ENCODE measurements at places on chromosomes 2 and 18. TPM values are rescaled to one million over a fixed set of nuclear protein-coding genes. Genes with fewer than 3 reads are reported as not detected.

FSHR gene
- not detected for total RNA-seq

GRCh38 chr18:64720781-64721464, 572.0 kb upstream of the LINC00305 start:
- DNase-seq = no peak

GRCh38 chr2:127176371-127177311, 43.5 kb downstream of the CYP27C1 start:
- no peak for DNase-seq

GPR45 gene
- total RNA-seq = not detected

INHBB gene
- 8.5 TPM for total RNA-seq

ZC3H15 gene
- total RNA-seq = 105 TPM

DNA sequence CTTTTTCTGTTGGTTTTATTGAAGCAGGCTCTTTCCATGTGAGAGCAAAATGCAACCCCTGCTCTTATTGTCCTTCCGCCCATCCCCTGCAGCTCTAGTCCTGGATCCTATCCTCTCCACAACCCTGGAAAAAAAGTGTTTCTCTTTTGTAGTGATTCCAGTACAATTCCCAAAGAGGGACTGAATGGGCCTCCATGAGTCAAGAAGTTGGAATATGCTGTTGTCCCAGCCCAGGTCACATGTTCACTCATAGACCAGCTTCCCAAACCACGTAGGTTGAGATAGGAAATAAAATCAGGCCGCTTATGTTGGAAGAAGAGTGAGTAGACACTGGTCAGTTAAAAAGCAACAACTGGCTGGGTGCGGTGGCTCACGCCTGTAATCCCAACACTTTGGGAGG, 39.4 kb downstream of the CPO start:
- DNase-seq = no peak

DNA sequence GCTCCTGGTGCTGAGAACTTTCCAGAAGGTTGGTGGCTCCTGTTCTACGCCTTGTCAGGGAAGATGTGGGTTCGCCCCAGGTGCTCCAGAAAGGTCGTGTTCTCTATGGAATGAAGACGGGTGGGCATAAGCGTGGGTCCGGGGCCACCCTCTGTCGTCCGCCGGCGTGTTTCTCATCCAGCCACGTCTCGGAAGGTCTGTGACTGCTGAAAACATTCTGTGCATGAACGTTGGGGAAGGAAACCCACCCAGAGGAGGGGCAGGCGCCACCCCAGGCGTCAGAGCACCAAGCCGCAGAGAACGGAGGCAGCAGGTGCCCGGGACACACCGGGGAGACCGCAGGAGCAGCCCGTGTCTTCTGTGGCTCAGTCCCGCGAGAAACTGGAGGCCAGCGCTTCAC, 118.2 kb downstream of the RTP5 start:
- no peak for DNase-seq

DNA sequence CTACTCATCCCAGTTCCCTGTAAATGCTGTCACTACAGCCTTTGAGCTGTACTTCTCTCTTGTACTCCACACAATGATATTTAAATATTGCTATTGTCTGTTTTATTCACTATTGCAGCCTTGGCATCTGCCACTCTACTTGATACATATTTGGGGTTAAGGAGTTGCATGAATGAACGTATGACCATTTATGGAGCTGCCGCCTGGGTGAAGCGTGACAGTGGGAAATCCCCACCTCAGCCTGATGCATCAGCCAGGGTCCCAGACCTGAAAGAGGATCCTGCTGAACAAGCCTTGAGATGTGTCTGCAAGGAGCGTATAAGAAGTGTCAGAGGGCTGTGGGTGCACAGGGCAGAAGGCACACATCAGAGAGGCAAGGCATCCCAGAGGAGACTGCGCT, 39.1 kb downstream of the MRPL35 start:
- no peak for DNase-seq

DNA sequence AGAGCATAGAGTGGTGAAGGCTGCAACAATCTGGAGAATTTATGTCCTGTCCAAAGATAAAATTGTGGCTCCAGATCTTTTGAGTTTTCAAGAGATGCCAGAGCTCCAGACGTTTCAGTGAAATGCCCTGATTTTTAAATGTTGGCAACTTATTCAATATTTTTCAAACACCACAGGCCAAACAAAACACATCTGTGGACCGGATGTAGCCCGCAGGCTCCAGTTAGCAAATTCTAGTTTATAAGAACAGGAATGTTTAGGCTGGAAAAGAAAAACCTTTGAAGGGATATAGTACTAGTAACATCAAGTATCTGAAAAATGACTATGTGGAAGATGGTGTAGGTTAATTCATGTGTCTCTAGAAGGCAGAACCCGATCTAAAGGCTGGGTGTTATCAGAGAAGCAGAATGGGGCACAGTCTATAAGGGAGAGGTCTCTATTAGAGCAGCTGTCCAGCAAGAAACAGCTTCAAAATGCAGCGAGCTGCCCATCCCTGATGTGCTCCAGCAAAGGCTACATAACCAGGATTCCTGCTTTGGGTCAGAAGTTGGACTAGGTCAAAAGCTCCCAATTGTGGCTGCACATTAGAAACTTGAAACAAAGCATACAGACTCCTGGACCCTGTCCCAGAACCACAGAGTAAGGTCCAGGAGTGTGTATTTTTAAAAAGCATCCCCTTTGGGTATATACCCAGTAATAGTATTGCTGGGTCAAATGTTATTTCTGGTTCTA, 105.9 kb downstream of the ANKRD44 start:
- DNase-seq = no peak

CDKL4 gene
- total RNA-seq = 0.51 TPM

DNA sequence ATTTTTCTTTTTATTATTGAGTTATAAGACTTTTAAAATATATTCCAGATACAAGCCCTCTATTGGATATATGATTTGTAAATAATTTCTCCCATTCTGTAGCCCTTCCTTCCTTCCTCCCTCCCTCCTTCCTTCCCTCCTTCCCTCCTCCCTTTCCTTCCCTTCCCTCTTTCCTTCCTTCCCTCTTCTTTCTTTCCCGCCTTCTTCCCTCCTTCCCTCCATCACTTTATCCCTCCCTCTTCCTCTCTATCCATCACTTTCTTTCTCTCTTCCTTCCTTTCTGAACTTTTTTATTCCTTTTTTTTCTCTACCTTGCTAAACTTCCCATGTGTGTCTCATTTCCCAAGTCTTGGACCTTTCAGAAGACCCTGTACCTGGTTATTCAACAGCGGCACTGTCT, 45.5 kb upstream of the ELOA2 start:
- no peak for DNase-seq

DNA sequence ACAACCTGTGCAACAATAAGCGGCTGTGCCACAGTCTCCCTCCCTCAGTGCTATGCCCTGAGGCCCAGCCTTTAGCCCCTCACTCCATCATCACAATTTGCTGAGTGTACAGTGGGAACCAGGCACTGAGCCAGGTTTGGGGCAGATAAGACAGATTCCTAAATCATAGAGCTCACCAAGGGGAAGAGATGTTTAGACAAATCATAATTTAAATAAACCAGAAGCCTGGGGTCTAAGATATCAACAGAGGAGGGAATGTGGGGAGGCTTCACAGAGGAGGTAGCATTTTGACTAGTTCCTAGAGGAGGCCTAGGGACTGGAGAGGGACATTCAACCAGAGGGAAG, 139.3 kb upstream of the EPAS1 start:
- no peak for DNase-seq

GRCh38 chr2:209648714-209649113, 122.9 kb upstream of the UNC80 start:
- no peak for DNase-seq

DNA sequence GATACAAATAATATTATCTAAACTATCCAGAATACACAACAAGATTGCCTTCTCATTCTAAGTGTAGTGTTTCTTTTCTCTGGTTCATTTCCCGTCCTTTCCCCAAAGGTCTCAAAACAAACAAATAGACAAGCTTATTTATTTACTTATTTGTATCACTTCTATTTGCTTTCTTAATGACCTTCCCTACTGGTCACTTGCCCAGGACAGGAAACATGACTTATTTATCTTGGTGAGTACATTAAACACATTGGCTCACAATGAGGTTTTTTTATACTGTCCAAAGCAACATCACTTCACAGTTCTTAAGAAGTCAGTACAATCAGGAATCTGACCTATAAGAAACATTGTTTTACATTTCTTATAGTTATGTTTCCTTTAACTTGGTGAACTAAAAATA, 123.3 kb upstream of the KYNU start:
- no peak for DNase-seq

- DNase-seq = no peak
These were observed 1.0 kb upstream of the FAM110C start for GRCh38 chr2:47346-47725.

- no peak for DNase-seq
These were observed 47.8 kb upstream of the ZEB2 start for GRCh38 chr2:144567745-144568144.

DNA sequence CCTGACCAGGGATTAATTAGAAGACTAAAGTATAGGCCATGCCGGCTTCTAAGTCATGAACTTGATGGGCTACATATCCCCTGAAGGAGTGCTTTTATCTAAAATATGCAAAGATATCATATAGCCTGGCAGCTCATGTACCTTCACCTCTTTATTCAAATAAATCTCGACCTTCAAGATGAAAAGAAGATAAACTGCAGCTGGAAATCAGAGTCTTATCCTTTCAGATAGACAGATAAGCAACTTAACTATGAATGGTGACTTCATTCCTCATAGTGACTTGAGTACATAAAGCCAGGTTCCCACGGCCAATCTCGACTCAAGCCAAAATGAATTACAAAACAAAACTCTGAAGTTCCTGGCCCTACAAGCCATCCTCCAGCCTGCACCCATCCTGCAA, 165.3 kb upstream of the KLHL29 start:
- no peak for DNase-seq

CD8B gene
- not detected for total RNA-seq

DNAJC5G gene
- total RNA-seq = 2.7 TPM

DNA sequence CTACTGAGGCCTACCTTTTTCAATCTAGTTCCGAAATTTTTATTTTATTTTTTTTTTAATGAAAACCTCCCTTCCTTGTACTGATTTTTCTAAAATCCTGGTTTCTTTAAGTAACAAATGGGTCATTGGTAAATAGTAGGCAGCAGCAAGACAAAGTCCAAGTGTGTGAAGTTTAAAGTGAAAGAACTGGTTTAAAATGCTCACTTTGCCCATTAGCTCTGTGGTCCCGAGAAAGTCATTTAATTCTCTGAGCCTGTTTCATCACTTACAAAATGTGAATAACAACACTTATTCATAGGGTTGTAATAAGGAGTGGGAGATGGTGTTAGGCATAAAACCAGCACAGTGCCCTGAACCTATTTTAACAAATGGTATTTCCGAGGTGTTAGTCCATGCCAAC, 426.2 kb downstream of the ERBB4 start:
- no peak for DNase-seq

- no peak for DNase-seq
These were observed 761.0 kb upstream of the POU3F3 start for GRCh38 chr2:104092886-104093285.

DNA sequence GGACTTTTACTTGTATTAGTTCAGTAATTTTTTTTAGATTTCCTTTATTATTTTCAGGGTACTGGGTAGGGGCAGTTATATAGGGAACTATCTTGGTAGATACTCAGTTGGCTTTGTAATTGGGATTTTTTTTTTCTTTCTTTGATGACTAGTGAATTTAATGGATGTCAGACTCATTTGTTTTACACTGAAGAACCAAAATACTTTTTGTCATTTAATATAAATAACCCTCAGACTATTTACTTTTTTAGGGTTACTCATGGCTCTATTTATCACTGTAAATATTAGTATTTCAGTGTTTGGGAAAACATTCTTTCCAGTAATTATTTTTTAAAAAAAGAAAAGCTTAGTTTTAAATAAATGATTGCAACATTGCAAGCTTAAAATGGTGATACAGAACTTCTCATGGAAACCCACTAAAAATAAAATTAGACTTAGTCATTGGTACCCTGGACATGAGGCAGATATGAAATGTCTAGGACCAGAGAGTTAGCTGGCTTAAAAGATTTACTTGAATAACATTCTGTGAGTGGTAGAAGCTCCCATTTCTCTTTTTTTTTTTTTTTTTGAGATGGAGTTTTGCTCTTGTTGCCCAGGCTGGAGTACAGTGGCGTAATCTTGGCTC, 74.4 kb upstream of the CYP20A1 start:
- DNase-seq = no peak

DNA sequence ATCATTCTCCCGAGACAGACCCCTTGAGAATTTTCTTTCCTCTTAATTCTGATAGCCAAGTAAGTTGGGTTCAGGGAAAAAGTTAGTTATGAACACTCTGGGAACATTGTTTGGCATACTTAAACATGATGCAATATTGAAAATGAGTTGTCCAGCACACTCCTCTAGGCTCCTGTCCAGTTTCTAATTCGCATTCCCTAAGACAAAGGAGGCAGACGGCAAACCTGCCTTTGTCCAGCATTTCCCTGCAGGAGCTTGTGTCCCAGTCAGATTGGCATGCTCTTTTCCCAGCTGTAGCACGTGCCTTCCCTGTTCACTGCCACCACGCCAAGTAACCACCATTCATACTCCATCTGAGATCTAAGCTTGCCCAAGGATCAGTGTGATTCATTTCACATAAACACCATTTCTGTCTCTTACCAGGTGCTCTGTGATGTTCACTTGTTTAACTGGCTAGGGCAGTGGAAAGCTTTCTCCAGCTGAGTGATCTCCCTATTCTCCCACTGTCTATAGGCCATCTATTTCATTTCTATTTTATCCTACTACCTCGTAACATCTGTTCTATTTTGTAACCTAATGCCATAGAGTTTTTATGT, 150.0 kb upstream of the EPB41L3 start:
- no peak for DNase-seq

- peak; percentile 13 for DNase-seq
These were observed 134.5 kb downstream of the NAPG start for GRCh38 chr18:10660179-10660884.

UGT1A10 gene
- total RNA-seq = not detected

- peak; percentile 50 for DNase-seq
These were observed 343.6 kb upstream of the SYT4 start for GRCh38 chr18:43620936-43621335.
